ENCODE measurements at places on chromosomes 13 and 19. TPM values are rescaled to one million over a fixed set of nuclear protein-coding genes. Genes with fewer than 3 reads are reported as not detected.

The ADM5 gene
- 4.1 TPM for total RNA-seq

DNA sequence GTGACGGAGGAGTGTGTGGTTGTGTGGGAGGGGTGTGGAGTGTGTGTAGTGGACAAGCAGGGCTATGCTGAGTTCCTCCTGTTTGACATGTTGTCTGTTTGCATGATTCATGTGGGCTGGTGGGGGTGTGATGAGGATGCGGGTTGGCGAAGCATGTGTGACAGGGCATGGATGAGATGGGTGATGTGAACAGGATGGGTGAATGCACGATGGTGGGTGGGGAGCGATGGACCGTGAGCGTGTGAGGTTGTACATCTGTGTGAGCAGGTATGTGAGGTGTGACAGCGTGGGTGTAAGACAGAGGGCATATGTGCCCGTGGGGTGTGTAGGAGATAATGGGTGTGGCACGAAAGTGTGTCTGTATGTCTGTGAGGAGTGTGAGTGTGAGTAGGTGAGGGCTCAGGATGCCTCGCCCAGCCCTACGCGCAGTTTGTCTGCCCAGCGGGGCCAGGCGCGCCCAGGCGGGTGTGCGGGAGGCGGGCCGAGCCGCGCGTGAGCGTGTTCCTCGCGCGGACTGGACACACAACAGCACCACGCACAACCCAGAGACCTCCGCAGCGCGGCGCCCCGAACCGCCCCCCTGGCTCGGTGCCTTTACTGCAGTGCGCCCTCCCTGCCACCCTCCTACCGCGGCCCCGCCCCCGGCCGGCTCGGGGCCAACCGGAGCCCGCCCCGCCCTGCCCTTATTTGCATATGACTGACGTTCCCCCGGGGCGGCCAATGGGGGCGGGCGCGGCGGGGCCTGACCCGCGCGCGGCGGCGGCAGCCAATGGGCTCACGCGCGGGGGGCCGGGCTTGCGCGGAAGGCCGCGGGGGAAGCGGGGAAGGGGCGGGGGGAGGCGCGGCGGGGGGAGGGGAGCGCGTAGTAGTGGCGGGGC lies 14.4 kb downstream of the CIC start:
- peaks cover 5% of the 10 kb centered on the region for H3K36me3 ChIP-seq
- H3K27me3 ChIP-seq, result no peaks in the 10 kb centered on the region

The MUC16 gene
- 0.09 TPM for total RNA-seq

- no peaks in the 10 kb centered on the region for H3K36me3 ChIP-seq
- H3K4me3 ChIP-seq, result no peak overlapping the region
- DNase-seq, result no peak
- no peaks in the 10 kb centered on the region for H3K27me3 ChIP-seq
- no peak overlapping the region for H3K27ac ChIP-seq
Measured at GRCh38 chr13:80877209-80877943, 536.5 kb upstream of the SPRY2 start.

Data from activated naive CD8-positive, alpha-beta T cell treated with anti-CD3 and anti-CD28 coated beads, Interleukin-2, amount 10 ng/mL, durations not matched to agents 7 days and 5 days (primary cell).